Activated T-helper 1 cell treated with anti-CD3 and anti-CD28 coated beads, Interleukin-12 subunit alpha, Interleukin-12 subunit beta, Interleukin-2, Interleukin-4 antibody, amounts not matched to agents 30 ng/mL and 10 ng/mL and 1 ng/mL, durations not matched to agents 14 hours and 24 hours and 36 hours (primary cell): ENCODE measurements at places on chromosomes 1 and 21. TPM values are rescaled to one million over a fixed set of nuclear protein-coding genes. Genes with fewer than 3 reads are reported as not detected.

S100A7 gene
- not detected in 2 replicates for total RNA-seq

WNT4 gene
- not detected in 2 replicates for total RNA-seq

SAMD11 gene
- not detected in 2 replicates for total RNA-seq

TAS1R1 gene
- not detected in 2 replicates for total RNA-seq

APCS gene
- total RNA-seq, result not detected in 2 replicates

AMY1A gene
- total RNA-seq, result not detected in 2 replicates

GBP4 gene
- total RNA-seq, result 36.8 and 37.5 TPM in 2 replicates

MYOM3 gene
- total RNA-seq, result not detected in 2 replicates

SELENBP1 gene
- not detected in 2 replicates for total RNA-seq

PIAS3 gene
- 16.9 and 17.0 TPM in 2 replicates for total RNA-seq

ASCL5 gene
- not detected in 2 replicates for total RNA-seq

AZIN2 gene
- 1.1 and 1.4 TPM in 2 replicates for total RNA-seq

SLC37A1 gene
- 21.9 and 25.0 TPM in 2 replicates for total RNA-seq
